ENCODE measurements at places on chromosomes 2 and 18.

GRCh38 chr18:70121842-70122241, 83.6 kb downstream of the RTTN start:
- no peak for DNase-seq

DNA sequence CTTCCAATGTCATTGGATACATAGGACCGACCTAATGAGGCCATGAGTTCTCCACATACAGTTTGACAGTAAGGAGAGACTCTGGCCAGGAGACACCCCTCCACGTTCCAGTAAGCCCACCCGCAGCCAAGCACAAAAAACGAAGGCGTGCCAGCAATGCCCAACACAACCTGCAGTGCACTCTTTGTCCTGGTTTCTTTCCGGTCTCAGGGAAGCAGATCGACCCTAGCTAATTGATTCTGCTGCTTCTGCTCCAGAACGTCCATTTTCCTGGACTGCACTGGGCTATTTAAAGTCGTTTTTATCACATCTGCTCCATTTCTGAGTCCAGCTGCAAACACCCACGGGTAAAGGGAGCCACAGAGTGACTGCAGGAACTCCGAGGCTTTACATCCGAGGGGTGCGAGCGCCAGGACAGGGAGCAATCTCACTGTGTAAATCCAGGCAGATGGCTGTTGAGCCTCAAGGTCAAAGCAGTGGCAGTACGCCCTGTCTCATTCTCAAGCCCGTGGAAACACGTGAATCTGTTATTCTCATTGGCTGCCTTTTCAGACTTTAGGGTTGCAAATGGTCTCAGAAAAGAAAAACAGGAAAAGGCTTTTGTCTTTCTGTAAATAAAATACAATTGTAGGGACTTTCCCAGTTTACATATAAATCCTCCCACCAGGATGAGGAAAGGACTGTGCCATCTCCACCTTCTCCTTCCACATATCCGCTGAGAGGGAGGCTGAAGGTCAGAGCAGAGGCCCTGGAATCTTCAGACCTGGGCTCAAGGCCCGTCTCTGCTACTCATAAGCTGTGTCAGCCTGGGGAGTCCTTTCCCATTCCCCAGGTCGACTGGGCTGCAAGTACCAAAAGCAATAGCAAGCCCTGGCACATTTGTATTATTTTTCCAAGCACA, 40.7 kb downstream of the TMEM163 start:
- DNase-seq, result no peak

- DNase-seq, result peak; percentile 39
Observed at GRCh38 chr2:101419096-101419663, 31.9 kb upstream of the CREG2 start.

- no peak for DNase-seq
Observed at GRCh38 chr18:68083131-68083530, 566.6 kb upstream of the DSEL start.

GRCh38 chr2:60844105-60844504, 37.3 kb upstream of the REL start:
- DNase-seq, result no peak

DNA sequence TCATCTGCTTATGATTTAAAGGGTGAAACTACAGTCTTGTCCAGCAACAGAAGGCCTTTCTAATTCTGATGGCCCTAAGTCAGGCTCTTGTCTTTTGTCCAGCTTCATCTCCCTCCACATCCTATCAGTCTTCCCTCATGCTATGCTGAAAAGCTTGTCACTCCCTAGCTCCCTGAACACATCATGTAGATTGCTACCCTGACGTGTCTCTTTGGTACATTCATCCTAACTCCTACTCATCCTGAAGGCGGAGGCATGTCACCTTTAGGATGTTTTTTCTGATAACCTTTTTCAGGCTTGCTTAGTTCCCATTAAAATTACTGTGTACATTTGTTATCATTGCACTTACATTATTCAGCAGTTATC, 78.4 kb upstream of the ARL5A start:
- no peak for DNase-seq

DNA sequence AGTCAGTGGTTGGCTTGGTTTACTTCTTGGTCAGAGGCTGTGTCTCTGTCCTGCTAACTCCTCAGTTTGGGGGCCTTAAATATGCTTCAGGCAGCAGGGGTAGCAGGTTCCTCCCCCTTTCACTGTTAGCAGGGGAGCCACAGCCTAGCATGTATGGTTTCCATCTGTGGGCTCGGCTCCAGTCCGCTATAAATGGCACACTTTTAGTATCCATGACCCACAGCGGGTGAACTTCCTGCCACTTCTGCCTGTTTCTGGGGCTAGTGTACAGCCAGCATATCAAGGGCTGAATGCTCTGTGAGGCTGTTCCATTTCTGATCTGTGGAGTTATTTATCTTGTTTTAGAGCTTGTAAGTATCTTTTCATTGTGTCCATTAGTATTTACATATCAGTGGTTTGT, 58.3 kb downstream of the MRPL33 start:
- DNase-seq, result no peak

- no peak for DNase-seq
Observed at GRCh38 chr2:203861197-203861596, 6.4 kb upstream of the CTLA4 start.

- no peak for DNase-seq
Observed at GRCh38 chr18:2009942-2010697, 561.2 kb downstream of the METTL4 start.

- no peak for DNase-seq
Observed at GRCh38 chr2:1662606-1663180, 81.6 kb downstream of the PXDN start.

GRCh38 chr2:182038576-182038975, 52.9 kb downstream of the PPP1R1C start:
- DNase-seq, result no peak

DNA sequence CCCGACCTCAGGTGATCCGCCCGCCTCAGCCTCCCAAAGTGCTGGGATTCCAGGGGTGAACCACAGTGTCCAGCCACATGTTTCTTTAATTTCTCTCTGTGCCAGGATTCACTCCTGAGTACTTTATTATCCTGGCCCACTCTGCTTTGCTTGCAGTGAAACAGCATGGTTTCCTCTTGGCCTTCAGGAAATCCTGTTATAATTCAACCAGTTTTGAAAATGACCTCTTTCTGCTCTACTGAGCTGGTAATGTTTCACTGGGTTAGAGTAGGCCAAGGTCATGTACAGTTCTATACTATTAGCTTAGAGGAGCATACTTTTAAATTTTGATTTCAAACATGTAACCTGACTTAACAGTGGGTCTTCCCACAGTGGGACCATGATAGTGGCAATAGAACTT, 90.6 kb upstream of the PELI1 start:
- DNase-seq, result no peak

GRCh38 chr2:183505911-183506310, 381.7 kb downstream of the NUP35 start:
- no peak for DNase-seq

DNA sequence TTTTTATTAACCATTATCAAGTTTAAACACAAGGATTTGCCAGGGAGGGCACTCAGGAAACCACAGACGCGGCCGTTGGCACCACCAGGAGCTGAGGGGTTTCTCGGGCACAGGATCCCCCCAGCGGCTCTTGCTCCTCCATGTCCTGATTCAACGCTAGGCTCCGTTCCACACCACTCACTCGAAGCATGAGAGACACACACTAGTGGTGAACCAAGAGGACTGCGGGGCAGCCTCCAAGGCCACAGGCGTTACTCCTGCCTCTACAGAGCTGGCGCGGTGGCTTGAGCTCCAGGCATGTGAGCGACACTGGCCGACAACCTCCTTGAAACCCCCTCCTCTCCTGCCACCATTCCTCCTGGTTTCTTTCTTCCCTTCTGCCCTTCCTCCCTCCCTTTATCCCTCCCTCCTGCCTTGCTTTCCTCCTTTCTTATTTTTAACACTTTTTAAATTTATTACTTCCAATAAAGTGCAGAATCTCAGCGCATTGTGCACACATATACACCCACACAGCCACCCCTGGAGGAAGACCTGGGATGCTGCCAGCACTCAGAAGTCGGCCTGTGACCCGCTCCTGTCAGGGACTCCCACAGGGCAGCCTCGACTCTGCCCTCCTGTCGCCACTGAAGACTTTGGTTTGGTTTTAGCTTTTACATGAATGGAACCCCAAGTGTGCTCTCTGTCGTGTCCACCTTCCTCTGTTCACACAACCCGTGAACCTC, 21.7 kb downstream of the COX7A2L start:
- no peak for DNase-seq

- DNase-seq, result no peak
Observed at GRCh38 chr18:55402731-55403405, 185.1 kb downstream of the TCF4 start.

DNA sequence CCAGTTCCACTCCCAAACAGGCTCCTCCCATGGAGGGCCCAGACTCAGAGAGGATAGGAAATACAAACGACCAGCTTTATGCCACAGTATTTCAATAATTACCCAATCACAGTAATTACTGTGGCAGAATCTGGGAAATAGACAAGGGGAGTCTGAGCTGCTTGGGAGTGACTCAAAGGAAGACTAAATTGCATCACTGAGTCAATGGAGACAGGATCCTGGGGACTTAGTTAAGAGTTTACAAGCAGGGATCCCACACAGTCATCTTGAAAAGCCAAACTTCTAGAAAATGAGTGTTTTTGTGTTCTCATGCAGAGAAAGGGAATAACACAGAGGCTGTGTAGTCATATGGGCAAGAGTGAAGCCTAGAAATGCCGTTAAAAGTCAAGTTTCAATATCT, 1142.1 kb downstream of the CNTNAP5 start:
- DNase-seq, result no peak

- no peak for DNase-seq
Observed at GRCh38 chr2:200765995-200766660, 45.6 kb upstream of the BZW1 start.

- DNase-seq, result no peak
Observed at GRCh38 chr2:119228964-119229363, 5.3 kb downstream of the STEAP3 start.

GRCh38 chr2:73043276-73043675, 28.2 kb downstream of the SFXN5 start:
- DNase-seq, result no peak

DNA sequence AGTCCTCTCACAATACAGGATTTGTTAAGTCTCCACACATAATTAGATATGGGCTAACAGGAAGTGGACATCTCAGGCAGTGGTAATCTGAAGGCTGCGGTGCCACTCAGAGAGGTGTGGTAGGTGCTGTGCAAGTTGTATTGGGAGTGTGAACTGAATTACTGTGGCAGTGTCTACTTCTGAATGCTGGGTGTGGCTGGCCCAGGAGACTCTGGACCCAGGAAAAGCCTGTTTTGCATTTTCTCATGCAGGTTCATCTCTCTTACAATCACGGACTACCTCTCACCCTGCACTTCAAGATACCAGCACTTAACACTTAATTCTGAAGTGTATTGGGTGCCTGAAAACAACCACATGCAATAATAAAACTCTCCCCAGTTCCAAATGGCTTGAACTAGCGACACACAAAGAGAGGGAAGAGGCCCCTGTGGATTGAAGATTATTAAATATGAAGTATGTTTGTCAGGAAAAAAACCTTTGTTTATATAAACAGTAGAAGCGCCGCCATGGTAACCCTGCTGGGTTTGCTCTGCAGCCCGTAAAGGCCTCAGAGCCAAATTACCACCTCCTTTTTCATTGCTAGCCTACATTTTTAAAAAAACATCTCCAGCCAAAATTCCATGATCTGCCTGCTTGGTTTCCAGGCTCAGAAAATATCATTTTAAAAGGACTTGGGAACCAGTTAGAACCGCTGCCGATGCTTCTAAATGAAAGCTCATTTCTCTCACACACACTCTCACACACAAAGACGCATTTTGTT, 77.5 kb downstream of the GFPT1 start:
- DNase-seq, result no peak

- DNase-seq, result no peak
Observed at GRCh38 chr2:145909175-145909755, 1389.3 kb upstream of the ZEB2 start.

Data from AML-193 (cell line).